ENCODE measurements at places on chromosomes 5 and 9.

DNA sequence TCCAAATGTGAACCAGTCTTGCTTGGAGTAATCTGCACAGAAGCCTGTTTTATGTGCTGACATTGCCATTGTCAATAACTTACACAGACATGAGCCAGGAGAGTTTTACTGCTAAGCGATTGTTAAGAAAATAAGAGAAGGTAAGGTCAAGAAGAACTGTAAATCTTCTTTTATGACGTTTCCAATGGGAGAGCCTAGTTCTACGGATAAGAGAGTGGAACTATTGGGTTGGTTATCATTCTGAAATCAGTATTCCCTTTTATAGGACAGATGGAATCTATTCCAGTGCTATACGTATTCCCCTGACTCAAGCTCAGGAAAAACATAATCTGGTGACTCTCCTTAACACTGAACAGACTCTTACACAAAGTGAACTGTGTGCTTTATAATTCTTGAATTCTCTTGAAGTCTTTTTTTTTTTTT, 137.9 kb upstream of the OTULINL start:
- no peak for DNase-seq

DNA sequence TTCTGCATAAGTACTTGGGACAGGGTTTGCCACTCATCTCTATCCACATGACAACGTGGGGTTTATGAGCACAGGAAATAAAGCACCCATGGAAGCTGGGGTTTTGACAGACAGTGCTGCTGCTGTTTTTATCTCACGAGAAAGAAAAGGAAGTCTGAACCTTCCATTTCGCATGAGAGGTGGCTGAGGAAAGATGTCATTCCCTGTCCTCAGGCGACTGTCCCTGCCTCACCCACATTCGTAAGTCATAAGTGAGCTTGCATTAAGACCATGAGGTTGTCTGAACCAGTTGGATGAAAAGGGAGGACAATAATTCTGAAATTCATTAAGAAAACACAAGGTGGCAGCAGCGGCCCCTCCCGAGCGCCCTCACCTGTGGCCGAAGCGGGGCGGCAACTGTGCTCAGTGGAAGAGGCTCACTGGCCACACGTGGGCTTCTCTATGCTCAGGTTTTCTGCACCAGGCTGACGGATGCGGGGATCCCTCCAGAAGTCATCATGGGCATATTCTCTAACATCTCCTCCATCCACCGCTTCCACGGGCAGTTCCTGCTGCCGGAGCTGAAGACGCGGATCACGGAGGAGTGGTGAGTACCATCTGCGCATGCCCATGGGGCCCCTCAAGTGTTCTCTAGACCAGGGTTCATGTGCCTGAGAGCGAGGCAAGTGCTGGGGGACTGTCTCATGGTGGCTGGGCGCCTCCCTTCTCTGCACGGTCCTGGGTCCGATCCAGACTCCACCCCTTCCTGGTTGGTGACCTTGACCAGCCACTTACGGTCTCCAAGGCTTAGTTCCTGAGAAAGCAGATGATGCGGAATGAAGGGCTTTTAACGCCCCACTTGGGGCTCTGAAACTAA, 54.7 kb upstream of the SUSD3 start:
- DNase-seq: peak; percentile 49

DNA sequence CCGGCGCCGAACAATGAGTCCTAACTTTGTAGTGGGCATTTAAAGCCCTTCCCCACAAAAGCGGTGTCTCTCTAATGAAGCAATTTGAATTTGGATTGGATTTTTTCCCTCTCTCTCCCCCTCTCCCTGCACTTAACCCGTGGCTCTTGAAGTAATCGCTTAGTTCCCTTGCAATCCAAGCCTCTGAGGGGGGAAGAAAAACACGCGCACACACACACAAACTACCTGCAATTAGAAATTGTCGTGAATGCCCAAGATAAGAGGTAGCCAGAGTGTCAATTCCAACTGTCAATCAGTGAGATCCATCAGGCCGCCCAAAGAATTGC, 1.2 kb downstream of the LHX6 start:
- DNase-seq: no peak

DNA sequence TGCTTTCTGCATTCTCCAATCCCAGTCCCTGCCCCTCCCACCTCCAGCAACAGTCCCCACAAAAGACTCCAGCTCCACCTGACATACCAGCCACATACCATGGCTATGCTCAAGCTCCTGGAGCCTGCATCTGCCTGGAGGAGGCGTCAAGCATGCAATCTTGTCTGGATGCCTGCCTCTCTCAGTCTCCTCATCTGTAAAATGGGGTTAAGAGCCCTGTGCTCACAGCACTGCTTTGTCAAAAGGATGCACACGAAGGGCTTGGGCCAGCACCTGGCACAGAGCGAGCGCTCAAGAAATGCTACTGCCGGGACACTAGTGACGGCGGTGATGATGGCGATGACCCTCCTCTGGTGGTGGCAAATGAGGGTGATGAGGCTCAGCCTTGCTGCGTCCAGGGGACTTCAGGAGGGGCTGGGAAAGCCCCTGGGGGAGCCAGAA, 202.9 kb upstream of the IER5L start:
- no peak for DNase-seq

- no peak for DNase-seq
These were observed 1448.7 kb upstream of the ACO1 start for GRCh38 chr9:30935730-30936129.

GRCh38 chr5:171295299-171295698, 13.7 kb upstream of the TLX3 start:
- no peak for DNase-seq

- no peak for DNase-seq
These were observed 16.8 kb upstream of the PHF19 start for GRCh38 chr9:120893611-120894307.

DNA sequence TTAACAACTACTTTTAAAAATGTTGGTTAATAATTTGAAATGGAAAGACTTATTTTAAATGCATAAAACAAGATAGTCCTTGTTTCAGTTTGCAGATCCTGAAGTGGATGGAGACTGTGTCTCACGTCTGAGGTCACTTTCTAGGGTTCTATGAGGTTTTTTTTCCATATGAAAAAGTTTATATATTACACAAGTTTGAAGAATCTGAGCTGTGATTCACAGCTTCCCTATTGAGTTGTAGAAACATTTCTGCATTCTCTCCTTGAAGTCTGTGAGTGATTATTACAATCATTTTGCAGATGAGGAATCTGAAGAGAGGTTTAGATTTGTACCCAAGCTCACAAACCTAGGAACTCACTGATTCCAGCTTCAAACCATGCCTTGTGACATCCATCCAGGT, 442.5 kb upstream of the KLF4 start:
- DNase-seq: no peak

DNA sequence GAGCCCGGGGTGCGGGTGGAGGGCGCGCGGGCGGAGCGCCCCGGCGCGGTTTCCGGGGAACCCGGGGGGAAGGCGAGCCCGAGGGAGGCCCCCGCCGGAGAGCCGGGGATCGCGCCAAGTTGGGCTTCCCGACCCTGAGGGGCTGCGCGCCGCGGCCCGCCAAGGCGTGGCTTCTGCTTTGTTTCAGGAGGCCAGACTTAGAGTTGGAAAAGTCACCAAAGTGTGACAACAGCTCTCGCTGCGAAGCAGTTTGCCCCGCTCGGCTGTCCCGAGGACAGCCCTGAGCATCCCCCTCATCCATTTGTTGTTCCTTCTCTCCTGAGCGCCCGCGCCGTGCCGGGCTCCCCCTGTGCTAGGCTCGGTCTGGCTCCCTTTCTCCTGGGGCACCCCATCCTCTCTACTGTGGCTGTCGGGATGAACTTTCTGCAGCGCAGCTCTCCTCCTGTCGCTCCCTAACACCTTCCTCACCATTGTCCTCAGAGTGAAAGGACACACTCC, 410 bp downstream of the GLIPR2 start:
- no peak for DNase-seq

DNA sequence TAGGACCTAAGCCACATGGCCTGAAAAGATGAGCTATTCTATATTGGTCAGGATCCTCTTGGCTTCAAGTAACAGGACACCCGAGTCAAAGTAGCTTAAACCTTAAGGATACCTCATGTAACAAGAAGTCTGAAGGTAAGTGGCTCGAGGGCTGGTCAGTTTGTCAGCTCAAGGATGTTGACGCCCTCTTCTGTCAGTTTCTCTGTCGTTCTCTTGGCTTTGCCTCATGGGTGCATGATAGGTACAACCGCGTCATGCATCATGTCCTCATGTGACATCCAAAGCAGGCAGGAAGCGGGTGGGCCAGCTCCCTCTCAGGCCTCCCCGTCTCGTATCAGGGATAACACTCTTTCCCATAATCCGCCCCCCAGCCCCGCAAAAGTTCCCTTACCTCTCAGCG, 22.1 kb upstream of the TCERG1 start:
- DNase-seq: no peak

GRCh38 chr5:10903786-10904560, 142.9 kb upstream of the DAP start:
- no peak for DNase-seq

DNA sequence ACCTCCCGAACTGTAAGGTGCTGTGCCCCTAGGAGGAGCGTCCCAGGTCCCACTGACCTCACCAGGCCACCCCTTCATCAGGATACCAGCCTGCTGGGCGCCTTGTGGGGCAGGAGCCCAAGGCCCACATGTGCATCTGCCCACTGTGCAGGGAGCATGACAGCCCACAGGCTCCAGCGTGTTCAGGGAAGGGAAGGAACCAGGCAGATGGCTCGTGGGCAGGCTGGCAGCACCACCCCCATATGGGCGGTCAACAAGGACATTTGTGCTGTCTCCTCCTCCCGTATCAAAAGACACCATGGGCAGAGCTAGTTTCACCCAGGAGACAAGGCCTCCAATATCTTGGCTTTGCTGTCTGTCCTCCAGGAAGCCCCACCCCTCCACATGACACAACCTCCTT, 85.5 kb upstream of the PPP1R26 start:
- no peak for DNase-seq

- no peak for DNase-seq
These were observed 373 bp upstream of the PHYKPL start for GRCh38 chr5:178232920-178233429.

DNA sequence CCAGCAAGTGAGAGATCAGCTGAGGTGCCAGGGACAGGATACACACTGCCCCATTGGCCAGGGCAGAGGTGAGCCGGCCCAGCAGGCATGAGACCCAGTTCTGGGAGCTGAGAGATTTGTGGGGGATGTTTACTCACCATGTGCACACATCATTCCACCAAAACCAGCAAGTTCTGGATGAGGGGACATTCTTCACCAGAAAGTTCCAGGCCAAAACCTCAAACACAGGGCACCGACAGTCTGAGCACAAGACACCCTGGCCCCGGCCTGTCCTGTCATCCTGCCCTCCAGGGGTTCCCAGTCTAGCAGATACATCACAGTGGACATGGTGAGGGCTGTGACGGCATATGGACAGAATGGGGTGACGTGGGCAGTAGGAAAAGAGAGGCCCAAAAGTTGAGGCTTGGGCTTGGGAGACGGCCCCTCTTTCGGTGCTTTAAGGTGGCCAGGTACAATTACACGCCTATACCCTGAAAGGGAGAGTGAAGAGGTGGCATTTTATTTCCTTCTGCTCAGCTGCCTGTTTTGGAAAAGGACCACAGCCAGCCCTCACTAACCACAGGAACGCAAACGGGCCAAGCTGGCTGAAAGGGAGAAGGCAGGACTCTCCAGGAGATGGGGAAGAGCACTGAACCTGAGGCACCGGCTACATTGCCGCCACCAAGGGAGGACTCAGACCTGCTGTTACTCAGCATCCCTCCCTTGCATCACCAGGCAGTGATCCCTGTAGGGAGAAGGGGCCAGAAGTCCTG, 64.0 kb downstream of the SHB start:
- DNase-seq: no peak

GRCh38 chr5:79056847-79057246, 12.6 kb downstream of the DMGDH start:
- DNase-seq: no peak

DNA sequence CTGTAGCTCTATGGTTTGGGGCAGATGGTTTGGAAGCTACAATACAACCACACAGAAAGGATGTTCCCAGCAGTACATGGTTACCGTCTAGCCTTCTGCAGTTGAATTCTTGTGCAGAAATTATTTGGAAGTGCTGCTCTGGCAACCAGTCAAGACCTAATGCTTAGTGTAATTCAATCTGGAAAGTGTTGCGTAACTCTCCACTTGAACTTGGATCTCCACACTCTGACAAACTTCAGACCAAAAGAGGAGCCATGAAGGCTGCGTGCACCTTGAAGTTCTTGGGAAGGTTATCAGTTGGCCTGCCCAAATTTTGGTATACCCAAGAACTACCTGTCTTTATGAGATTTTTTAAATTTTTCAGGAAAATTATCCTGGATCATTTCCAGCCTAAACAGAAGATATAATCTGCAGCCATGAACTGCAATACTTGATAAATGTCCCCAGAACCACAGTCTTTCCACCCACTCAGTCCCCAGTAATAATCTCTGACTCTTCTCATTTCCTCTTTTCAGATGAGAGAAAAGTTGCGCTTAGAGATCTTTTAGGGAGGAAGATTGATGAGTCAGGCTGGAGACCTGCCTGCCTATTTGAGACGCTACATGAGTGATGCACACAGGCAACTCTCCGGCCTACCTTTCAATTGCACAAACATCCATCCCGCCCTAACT, 159.9 kb downstream of the FANCC start:
- DNase-seq: no peak

DNA sequence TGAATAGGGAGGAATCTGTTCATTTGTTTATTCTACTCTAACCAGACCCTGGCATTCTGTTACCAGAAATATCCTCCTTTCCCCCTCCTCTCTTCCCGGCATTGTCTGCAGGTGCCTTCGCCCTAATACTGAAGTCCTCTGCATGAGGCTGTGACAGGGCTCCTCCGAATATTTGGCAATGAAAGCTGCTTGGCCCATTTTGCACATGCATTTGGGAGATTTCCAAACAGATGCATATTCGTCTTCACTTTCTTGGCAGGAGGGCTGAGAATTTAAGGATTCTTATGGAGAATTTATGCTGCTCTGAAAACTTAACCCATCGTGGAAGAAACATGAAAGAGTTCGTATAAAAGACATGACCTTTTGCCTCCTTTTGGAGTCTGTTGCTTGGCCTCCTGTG, 484.0 kb downstream of the ZNF608 start:
- DNase-seq: no peak

GRCh38 chr9:99389087-99390033, 167.3 kb downstream of the SEC61B start:
- no peak for DNase-seq

GRCh38 chr5:151719228-151720000, 32.7 kb upstream of the SPARC start:
- DNase-seq: no peak

DNA sequence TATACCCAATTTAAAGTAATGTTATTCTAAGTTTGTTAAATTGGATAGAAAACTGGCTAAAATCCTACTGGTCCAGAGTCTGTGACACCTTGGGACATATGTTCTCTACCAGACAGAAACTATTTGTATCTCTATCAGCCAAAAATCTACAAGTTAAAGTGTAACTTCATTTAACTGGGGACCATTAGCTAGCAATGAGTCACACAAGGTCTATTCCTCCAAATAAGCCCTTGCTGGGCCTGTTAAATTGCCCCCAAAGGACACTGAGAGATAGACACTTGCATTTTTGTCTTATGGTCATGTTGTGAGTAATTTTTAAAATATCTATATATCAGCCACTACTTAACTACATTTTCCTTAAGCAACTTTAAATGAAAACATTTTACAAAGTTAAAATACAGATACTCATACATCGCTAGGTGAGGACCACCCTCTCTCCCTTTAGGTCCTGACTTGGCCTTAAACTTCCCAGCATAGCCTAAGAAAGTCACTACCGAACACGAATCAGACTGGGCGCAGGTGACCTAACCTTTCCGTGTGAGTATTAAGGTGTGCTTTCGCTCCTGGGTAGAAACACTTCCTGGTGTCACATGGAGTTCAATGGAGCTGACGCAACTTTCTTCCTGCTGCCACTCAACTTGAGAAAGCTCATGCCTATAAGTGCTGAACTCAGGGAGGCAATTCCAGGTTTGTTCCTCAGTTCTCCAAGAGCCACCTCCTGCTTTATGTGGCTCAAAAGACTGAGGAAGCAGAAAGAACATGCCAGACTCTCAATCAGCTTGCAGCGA, 249.1 kb downstream of the DIRAS2 start:
- DNase-seq: no peak
